ENCODE measurements at places on chromosomes 6 and 20.

- DNase-seq = peak; percentile 76
Observed at GRCh38 chr20:38094373-38094891, 60.9 kb downstream of the RPRD1B start.

- no peak for DNase-seq
Observed at GRCh38 chr6:161035981-161036263, 44.4 kb downstream of the MAP3K4 start.

DNA sequence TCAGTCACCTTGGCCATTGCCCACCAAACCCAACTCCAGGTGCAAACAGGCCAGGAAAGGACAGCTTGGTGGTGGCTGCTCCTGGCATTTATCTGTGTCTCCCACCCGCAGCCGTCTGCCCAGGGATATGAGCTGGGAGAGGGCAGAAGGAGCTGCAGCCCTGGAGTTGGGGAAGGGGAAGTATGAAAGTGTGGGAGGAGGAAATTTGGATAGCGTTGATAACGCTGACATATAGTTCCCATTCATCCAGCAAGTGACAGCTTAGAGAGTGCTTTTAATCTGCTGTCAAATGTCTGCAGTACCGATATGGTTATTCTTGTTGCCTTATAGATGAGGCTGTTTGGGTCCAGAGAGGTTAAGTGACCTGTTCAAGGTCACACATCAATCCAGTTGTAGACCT is 741 bp downstream of the KCNK16 start:
- no peak for DNase-seq

GRCh38 chr6:155472886-155473285 is 17.2 kb upstream of the NOX3 start:
- peak; percentile 86 for DNase-seq

DNA sequence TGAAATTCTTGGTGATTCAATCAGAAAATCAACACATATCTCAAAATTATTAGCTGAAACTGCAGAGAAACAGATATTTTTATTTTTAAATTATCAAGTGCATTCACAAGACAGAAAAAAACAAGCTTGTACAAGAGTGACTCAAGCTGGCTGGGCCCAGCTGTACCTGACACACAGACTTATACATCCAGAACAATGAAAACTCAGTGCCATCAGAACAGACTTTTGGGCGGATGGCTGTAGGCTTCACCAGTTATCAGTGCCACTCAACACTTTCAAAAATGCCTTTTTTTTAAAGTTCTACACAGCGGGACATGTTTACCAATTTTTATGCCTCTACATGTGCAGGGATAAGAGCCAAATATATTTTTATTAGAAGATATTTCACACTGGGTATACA is 102.8 kb downstream of the MYB start:
- no peak for DNase-seq

DNA sequence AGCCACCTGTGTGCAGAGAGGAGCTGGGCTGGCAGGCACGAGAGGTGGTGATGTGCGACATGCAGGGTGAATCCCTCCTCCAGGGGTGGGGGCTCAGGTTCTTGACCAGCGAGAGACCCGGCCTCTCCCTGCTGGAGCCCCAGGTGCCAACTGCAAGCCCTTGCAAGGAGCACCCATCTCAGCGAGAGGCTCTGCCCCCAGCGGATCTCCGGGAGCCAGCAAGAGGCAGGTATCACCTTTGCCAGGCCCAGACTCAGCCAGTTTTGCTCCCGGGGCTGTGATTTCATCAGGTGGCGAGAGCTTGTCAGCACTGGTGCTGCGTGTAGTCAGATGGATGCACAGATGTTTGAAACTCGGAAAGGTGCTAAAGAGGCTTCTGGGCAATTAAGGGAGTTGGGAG is 87.7 kb downstream of the TFAP2C start:
- DNase-seq = no peak

Measured in fibroblast of gingiva (primary cell).